EH (cell line): ENCODE measurements at places on chromosomes 11 and 22.

DNA sequence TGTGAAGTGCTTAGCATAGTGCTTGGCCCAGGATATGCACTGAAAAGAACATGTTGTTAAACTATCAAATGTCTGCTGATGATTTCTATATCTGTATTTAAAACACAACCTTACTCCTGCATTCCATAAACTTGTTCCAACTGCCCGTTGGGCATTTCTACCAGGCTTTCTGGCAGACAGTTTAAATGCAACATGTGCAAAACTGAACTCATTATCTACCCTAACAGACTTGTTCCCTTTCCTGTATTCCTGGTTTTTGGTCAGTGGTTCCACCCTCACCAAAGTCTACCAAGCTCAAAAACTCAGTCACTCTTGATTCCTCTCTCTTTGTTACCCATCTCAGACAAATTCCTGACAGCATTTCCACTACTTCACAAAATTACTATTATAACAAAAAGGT, 6.5 kb upstream of the RAB38 start:
- no peak for DNase-seq

DNA sequence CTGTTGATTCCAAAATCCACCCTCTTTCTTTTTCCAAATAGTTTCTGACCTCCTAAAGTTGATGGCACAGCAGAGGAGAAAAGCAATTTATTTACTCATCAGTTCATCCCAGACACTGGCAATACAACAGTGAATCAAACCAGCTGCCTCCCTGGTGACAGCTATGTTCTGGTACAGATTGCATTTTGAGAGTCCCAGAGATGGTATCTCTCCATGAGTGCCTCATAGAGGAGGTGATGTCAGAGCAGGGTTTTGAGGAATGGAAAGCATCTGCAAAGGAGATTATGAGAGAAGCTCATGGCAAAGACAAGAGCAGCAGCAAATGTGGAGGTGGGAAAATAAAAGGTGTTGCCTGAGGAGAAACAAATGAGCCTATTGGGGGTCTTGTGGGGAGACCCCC, 377.2 kb downstream of the MN1 start:
- DNase-seq: peak; percentile 76

- DNase-seq: no peak
Observed at GRCh38 chr11:22472306-22472705, 134.1 kb downstream of the SLC17A6 start.

- no peak for DNase-seq
Observed at GRCh38 chr11:35118906-35119305, 20.1 kb upstream of the CD44 start.

DNA sequence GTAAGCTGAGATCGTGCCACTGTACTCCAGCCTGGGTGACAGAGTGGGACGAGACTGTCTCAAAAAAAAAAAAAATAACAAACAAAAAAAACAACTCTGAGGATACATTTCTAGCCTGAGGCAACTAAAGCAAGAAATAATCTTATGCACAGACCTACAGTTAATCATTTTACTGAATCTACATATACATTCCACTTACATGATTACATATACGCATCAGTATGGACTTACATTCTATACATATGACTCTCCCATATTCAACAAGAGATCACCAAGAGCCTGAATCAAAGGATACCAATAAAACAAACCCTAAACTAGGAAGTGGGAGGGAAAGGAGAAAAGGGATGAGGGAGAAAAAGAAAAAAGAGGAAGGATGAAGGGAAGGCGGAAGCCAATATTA, 1.1 kb downstream of the ALG8 start:
- peak; percentile 12 for DNase-seq

GRCh38 chr11:111836721-111837120, 34.7 kb downstream of the ALG9 start:
- peak; percentile 29 for DNase-seq

GRCh38 chr11:34260072-34260575, 97.7 kb downstream of the ABTB2 start:
- DNase-seq: no peak

- no peak for DNase-seq
Observed at GRCh38 chr11:73193251-73194033, 24.6 kb upstream of the P2RY2 start.

- DNase-seq: peak; percentile 62
Observed at GRCh38 chr11:63866211-63866610, 27.3 kb downstream of the MARK2 start.

DNA sequence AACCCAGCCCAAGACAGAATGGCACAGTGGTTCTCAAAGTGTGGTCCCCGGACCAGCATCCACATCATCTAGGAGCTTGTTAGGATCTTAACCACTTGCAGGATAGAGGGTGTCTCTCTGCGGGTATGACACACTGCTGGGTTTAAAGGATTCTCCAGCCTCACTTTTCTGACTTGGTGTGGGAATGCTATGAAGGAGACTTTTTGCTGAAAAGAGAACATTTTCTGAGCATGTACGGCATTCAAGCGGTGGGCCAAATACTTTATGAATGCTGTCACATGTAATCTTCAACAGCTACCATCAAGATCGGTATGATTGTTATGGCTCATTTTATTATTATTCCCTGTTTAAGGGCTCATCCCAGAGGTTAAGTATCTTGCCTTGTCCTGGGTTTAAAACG, 1.8 kb upstream of the CD82 start:
- DNase-seq: peak; percentile 76

DNA sequence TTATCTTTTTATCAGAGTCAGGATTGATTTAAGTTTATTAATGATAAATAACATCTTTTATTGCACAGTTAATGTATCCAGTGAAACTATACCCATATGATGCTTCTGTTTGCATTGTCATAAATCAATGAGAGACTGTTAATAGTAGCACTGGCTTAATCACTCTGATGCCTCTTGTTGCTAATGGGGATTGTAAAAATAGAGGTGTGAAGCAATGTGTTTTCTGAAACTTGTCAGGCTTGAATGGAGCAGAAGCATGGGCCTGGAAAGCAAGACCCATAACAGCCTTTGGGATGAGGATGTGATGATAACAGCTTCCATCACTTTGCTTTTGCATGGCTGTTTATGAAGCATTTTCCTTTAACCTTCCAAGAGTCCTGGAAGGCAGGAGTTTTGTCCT, 319.7 kb downstream of the DDX10 start:
- no peak for DNase-seq

GRCh38 chr11:63553759-63554158, 9.4 kb downstream of the PLAAT2 start:
- DNase-seq: peak; percentile 45

- no peak for DNase-seq
Observed at GRCh38 chr11:10576035-10576398, 7.6 kb upstream of the LYVE1 start.

DNA sequence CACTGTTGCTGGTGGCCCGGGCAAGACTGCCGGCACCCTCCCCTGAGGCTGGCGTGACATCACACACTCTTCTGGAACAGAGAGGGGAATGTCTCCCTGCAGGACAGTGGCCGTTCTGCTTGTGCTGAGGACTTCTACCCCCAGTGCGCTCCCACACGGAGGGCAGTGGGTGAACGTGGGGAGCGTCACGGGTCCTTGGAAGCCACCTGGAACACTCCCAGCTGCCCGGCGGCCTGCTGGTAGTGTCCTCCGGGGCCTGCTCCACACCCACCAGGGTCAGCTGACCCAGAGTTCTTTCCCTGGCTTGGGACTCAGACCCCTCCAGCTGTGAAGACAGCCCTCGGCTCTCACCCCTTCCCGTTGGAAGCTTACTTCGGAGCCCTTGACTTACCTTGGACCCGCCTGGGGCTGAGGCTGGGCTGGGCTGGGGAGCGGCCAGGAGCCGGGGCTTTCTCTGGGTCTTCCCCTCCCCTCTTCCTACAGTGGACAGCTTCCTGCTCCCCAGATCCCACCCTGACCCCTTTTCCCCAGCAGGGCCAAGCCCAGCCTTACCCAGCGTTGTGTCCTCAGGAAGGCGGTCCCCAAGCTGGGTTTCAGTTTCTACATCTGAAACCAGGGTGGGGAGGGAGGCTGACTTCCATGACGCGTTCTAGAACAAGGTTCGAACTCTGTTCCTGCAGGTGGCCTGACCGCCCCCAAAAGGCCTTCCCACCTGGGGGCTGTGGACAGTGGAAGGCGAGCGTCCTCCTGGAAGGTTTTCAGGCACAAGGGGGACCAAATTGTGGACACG, 14.8 kb upstream of the GAL start:
- DNase-seq: no peak

DNA sequence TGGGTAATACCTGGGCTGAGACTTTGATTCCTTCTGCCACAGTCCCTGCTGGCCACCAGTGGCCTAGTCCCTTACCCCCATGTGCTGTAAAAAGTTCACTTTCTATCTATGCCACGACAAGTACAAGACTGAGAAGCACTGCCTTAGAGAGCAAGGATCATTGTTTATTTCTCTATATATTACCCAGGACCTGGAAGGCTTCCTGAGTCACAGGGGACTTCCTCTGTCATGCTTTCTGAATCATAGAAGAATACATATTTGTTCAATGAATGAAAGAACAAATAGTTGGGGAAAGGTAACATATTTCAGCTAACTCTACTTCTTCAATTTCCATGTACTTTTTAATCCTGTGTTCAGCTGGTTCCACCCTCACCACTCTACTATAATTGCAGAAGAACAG, 5.5 kb upstream of the SYT9 start:
- no peak for DNase-seq

- no peak for DNase-seq
Observed at GRCh38 chr22:29702931-29703501, 16.8 kb upstream of the CABP7 start.

DNA sequence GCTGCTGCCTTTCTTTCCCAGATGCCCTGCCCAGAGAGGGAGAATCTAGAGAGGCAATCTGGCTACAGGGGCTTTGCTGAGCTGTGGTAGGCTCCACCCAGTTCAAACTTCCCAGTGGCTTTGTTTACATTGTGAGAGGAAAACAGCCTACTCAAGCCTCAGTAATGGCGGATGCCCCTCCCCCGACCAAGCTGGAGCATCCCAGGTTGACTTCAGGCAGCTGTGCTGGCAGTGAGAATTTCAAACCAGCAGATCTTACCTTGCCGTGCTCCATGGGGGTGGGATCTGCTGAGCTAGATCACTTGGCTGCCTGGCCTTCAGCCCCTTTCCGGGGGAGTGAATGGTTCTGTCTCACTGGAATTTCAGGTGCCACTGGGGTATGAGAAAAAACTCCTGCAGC, 12.2 kb downstream of the BDNF start:
- DNase-seq: no peak

- DNase-seq: no peak
Observed at GRCh38 chr11:104657083-104657482, 241.2 kb downstream of the CASP12 start.

GRCh38 chr11:3882655-3883054, 27.2 kb downstream of the STIM1 start:
- DNase-seq: no peak

DNA sequence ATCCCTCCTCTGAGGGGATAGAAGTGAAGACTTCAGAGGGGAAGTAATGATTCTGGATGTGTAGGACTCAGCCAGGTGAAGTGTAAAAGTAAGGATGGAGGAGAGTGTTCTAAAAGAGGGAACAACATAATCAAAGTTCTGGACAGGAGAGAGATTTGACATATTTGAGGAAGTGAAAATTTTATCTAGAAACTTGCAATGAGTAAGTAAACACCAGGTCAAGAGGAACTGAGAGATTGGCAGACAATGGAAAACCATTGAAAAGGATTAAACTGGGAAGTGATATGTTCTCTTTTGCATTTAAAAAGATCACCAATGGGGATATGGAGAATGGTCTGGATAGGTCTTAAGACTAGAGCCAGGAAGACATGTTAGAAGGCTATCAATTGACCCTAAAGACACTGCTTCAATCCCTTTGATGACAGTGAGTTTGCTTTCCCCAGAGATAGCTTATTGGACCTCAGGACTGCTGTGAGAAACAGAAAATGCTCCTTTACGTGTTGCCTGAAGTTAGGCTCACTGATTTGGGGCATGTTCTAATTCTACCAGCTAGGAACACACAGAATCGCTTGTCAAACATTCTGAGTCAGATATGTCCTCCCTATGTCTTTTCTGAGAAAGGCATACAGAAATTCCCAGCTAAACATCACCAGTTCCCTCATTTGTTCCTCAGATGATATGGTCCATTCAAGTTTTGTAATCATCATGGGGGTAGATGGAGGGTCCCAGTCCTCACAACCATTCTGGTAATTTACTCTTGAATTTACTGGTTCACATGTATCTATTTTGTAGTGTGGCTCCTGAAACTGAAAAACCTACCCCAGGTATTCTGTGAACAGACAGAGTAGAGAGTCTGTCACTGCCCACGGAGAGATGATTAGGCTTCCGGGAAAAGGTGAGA, 144.9 kb downstream of the MAML2 start:
- DNase-seq: no peak

DNA sequence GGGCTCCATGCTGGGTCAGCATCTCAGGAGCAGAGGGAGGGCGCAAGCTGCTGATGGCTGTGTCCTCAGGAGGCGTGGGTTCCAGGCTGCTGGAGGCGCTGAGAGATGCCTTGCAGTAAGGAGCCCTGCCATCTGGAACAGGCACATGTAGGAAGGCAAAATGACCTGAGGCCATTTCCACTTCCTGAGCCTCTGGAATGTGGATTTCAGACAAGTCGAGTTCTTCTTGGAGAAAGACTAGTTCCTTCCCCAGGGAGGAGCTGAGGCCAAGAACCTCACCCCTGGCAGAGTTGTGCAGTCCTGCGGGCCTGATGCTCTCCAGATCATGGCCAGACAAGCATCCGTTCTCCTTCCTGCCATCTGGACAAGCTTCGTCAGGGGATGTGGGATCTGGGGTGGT, 19.3 kb downstream of the HPS4 start:
- DNase-seq: peak; percentile 85

GRCh38 chr22:47304854-47305253, 542.4 kb downstream of the TBC1D22A start:
- no peak for DNase-seq

- no peak for DNase-seq
Observed at GRCh38 chr11:34620820-34621792, at the start of gene EHF. Gene EHF (plus strand): TSS chr11:34621093. CDS start chr11:34642631, 21,538 bp downstream.

GRCh38 chr11:46248289-46249102, 29.0 kb upstream of the CREB3L1 start:
- DNase-seq: peak; percentile 99

GRCh38 chr11:21545699-21546098, 647.2 kb upstream of the ANO5 start:
- no peak for DNase-seq

GRCh38 chr11:8341996-8342395, 78.3 kb upstream of the LMO1 start:
- DNase-seq: no peak

GRCh38 chr22:30843245-30843644, 125.3 kb downstream of the MORC2 start:
- peak; percentile 57 for DNase-seq

- no peak for DNase-seq
Observed at GRCh38 chr11:96156379-96156722, 186.6 kb downstream of the MAML2 start.

- DNase-seq: peak; percentile 77
Observed at GRCh38 chr11:47257517-47258316, at the start of gene NR1H3. Gene NR1H3 (plus strand): TSS chr11:47257996. CDS start chr11:47259217, 1,221 bp downstream.
